ENCODE measurements at places on chromosomes 3 and 15.

DNA sequence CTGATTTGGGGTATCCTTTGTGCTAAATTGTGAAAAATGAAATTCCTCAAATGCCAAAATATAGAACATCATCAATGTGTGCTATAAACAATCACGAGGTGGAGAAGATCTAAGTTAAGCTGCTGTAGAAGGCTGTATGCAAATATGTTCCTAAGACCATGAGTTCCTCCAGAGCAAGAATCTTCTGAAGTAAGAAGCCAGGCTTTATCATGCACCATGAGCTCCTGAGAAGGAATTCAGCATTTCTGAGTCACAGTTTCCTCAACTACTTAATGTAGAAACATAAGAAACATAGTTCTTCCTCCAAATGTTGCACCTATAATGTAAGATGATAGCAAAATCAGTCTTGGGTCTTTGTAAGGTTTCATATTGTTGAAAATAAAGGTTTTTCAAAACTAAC, 241.7 kb upstream of the MDFIC2 start:
- no peak for DNase-seq

- no peak for DNase-seq
Measured at GRCh38 chr3:159964166-159964973, 24.3 kb upstream of the IL12A start.

DNA sequence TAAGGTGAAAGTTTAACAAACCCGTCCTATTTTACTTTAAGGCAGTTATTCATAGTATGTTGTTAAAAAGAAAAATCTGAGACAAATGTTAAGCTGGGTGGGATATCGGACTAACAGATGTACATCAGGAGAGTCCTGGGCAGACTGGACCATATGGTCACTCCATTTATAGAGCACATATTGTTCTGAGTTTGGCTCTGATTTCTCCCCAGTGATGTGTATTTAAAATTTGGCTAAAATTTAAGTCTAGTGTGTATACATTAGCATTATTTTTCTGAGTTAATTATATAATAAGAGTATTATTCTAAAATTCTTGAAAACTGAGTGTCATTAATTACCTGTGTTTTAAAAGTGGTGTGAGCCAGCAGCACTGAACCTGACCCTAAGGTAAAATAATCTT, 6.1 kb downstream of the GMPS start:
- DNase-seq, result no peak

- DNase-seq, result no peak
Measured at GRCh38 chr3:138761002-138761401, 73.7 kb downstream of the PIK3CB start.

DNA sequence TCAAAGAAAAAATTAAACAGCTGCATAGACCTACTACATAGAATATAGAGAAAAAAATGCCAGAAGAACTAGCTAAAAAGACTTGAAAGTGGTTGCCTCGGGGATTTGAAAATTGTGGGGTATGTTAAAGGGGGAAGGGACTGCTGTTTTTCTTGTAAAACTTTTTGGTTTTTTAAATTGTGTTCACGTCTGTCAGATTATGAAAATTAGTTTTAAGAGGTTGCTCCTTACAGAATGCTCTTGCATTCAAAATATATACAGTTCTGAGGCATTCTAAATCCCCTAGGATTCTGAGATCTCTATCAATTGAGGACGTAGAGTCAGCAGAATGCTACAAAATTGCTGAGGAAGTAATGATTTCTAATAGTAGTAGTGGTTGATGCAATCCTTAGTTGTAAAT, 28.6 kb downstream of the PIAS1 start:
- no peak for DNase-seq

DNA sequence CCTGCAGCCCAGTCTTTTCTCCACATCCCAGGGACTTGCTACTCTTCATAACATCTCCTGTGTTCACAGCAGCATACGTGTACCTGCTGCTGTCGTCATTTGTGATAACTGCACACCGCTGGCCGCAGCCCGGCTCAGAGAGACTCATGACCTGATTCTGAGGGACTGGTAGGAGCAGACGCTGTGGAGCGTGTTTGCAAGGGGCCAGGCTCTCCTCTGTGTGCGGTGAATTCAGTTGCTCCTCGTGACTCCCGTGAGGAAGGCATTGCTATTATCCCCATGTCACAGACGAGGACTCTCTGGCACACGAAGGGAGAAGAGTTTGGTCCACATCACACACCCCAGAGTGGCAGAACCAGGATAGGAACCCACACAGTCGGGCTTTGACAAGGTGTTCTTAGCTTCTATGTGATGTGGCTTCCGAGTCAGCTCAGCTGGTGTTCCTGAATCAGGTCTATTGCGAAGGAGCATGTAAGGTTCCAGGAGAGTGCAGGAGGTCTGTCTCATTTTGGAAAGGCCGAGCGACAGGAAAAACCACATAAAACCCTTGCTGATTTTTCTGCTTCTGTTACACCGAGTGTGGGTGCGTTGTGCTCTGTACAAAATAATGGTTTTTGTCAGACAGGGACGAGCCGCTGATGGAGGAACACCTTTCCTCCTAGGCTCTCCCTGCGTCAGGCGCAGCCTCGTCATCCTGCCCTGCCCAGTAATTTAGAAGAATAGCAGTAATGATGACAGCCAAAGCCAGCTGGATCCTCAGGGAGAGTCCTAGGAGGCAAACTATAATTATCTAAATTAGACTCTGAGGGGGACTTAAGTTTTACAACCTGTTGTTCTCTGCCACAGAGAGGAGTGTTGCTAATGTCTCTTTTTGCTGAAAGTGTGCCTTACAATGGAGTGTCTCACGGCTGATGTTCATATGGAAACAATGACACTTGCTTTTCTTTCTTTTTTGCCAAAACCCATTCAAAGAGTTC, 157.5 kb upstream of the RGMA start:
- DNase-seq, result no peak

DNA sequence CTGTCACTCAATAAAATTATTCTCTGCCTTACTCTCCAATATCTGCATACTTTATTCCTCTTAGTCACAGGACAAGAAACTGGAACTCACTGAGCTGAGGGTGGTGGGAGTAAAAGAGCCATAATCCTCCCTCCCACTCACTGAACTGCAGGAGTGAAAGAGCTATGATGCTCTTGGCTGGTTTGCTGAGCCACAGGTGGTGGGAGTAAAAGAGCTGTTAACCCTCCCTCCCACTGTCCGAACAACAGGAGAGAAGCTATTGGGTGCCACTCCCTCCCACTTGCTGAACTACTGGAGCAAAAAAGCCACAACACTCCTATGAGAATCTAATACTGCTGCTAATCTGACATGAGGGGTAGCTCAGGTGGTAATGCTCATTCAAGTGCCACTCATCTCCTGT, 391.0 kb downstream of the NSUN3 start:
- no peak for DNase-seq

- DNase-seq, result no peak
Measured at GRCh38 chr3:23764407-23764806, 41.3 kb upstream of the UBE2E1 start.

GRCh38 chr3:31041161-31041978, 146.9 kb upstream of the GADL1 start:
- DNase-seq, result no peak

DNA sequence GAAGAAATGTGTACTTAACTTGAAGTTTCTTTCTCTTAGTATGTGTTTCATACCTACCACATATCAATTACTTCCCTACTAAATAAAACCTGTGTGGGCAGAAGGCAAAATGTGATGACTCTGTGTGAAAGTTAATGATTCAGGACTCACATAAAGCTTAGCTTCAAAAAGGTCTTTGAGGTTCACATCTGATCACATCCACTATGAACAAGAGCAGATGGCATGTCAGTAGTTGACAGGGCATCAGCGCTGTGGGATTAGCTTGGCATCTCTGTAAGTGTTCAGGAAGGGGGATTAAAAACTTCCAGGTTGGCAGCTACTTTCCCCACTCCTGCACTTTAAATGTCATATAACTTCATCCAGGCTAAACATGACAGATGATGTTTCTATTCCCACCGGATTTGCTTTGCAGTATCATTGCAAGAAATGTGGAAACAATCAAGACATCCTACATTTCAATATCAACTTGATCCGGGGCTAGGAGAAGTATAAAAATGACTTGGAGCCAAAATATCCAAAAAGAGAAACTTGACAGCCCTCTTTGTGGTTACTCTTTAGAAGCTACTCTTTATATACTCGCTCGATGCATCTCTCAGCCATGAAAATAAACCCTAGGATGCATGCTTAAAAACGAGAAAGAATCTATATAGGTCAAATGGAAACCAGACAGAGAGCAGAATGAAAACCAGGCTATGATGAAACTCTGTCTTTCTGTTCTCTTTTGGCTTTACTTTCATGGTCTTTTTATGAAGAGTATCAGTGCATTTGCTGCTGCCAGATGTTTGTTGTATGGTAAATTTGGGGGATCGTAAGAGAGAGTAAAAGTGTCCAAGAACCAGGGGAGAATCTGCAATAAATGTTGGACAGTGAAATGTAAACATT, 273.1 kb upstream of the ALCAM start:
- DNase-seq, result no peak

- DNase-seq, result no peak
Measured at GRCh38 chr3:49972656-49973055, 32.7 kb downstream of the RBM6 start.

- no peak for DNase-seq
Measured at GRCh38 chr3:57019057-57019456, 41.4 kb upstream of the SPATA12 start.

- DNase-seq, result no peak
Measured at GRCh38 chr15:89669941-89670340, 9.2 kb downstream of the PLIN1 start.

GRCh38 chr3:140134231-140134965, 199.4 kb downstream of the CLSTN2 start:
- no peak for DNase-seq

DNA sequence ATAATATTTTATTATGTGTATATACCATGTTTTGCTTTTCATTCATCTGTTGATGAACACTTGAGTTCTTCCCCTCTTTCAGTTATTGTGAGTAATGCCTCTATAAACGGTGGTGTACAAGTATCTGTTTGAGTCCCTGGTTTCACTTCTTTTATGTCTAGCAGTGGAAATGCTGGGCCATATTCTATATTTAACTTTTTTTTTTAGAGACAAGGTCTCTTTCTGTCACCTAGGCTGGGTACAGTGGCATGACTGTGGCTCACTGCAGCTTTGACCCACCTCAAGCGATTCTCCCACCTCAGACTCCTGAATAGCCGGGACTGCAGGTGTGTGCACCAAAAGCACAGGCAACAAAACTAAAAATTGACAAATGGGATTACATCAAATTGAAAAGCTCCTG, 19.9 kb downstream of the GOLM2 start:
- DNase-seq, result no peak

- no peak for DNase-seq
Measured at GRCh38 chr3:184717399-184717983, 5.6 kb upstream of the MAGEF1 start.

DNA sequence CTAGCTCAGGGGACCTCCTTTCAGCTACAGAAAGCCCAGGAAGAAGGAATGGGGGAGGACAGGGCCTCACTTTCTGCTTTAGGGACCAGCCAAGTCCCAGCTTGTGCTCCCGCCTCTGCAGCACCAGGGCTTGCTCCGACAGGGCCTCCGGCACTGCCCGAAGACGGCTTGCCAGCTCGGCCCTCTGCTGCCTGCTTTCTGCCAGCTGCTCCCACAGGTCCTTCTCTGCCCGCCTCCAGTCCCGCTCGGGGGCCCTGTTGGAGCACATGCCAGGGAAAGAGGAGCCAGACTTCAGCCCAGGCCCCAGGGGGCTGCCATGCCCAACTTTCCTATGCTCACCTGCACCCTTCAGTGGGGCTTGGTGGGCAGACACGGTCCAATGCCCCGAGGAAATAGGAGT, 4.3 kb upstream of the CLK3 start:
- no peak for DNase-seq

GRCh38 chr15:39881790-39882189, 38.3 kb downstream of the GPR176 start:
- DNase-seq, result no peak

GRCh38 chr3:184976-185375, 11.6 kb upstream of the CHL1 start:
- no peak for DNase-seq

DNA sequence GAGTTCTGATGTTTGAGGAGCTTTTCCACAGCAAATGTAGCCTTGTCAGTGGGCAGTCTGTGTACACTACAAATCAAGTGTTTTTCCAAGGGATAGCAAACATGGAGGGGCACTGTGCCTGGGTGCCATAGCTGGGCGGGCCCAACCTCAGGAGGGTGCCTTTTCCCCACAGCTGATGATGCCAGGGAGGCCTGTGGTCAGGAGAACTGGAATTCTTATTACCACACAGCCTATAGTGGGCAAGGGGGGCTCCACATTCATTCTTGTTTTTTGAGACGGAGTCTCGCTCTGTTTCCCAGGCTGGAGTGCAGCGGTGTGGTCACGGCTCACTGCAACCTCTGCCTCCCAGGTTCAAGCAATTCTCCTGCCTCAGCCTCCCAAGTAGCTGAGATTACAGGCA, 41.8 kb downstream of the SYNM start:
- DNase-seq, result no peak

GRCh38 chr3:63026722-63027121, 151.5 kb upstream of the CADPS start:
- DNase-seq, result no peak

GRCh38 chr3:128455786-128456748, 10.6 kb downstream of the DNAJB8 start:
- DNase-seq, result no peak

DNA sequence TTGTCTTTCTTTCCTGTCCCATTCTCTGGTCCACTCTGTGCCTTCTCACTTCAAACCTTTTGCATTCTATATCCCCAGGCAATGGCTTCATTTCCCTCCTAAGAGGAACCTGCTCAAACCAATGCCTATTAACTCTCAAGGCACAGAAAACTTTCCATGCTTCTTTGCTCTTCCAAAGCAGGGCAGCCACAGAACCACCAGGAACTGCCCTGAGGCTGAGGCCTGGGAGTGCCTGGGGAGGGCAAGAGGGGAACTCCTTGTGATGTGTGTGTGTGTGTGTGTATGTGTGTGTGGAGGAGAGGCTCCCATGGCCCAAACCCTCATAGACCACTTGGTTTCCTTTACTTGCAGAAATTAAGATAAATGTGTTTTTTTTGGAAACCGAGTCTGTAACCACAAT, 14.1 kb upstream of the PGPEP1L start:
- no peak for DNase-seq

Measured in activated CD8-positive, alpha-beta memory T cell treated with anti-CD3 and anti-CD28 coated beads for 1 hour (primary cell).